ENCODE measurements at places on chromosomes 5 and 9. TPM values are rescaled to one million over a fixed set of nuclear protein-coding genes. Genes with fewer than 3 reads are reported as not detected.

DNA sequence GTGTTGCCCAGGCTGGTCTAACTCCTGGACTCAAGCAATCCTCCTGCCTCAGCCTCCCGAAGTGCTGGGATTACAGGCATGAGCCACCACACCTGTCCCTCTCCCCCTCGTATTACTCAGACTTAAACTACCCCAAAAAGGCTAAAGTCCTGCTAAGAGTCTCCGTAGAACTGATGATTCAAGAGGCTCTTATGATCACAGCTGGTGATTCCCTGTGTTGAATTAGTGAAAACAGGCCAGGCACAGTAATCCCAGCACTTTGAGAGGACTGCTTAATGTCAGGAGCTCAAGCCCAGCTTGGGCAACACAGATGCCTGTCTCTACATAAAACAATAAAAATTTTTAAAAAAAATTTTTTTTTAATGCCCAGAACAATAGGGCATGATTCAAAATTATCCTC is 9.2 kb downstream of the CDC26 start:
- H3K4me3 ChIP-seq = no peak overlapping the region
- no peak for DNase-seq
- no peaks in the 10 kb centered on the region for H3K27me3 ChIP-seq
- peaks cover 33% of the 10 kb centered on the region for H3K36me3 ChIP-seq

GRCh38 chr5:102561894-102562760 is 63.3 kb upstream of the SLCO6A1 start:
- DNase-seq = peak; percentile 48
- peaks cover 3% of the 10 kb centered on the region for H3K4me1 ChIP-seq
- no peaks in the 10 kb centered on the region for H3K27me3 ChIP-seq

GRCh38 chr5:160452795-160453194 is 31.1 kb downstream of the PTTG1 start:
- peaks cover 22% of the 10 kb centered on the region for H3K27me3 ChIP-seq
- H3K27ac ChIP-seq = no peak overlapping the region
- no peak for DNase-seq
- no peak overlapping the region for H3K4me3 ChIP-seq
- H3K36me3 ChIP-seq = no peaks in the 10 kb centered on the region

DNA sequence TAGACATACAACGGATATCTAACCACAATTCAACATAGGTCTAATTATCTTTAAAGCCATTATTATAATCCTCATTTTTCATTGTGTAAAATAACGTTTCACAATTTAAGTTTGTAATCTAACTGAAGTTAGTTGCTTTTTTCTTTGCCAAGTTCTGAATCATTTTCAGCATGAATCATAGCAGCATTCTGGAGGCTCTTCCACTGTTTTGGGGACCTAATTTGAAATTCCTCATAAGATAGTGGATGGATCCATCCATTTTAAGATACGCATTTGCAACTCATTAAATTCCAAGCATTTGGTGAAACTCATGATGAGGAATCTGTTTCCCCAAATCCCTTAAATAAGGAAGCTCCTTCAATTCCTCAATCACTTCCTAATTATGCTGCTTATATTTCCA is 447.1 kb upstream of the CDH10 start:
- H3K4me1 ChIP-seq = no peaks in the 10 kb centered on the region
- H3K36me3 ChIP-seq = no peaks in the 10 kb centered on the region
- H3K4me3 ChIP-seq = no peak overlapping the region
- no peaks in the 10 kb centered on the region for H3K27me3 ChIP-seq
- DNase-seq = peak; percentile 23

DNA sequence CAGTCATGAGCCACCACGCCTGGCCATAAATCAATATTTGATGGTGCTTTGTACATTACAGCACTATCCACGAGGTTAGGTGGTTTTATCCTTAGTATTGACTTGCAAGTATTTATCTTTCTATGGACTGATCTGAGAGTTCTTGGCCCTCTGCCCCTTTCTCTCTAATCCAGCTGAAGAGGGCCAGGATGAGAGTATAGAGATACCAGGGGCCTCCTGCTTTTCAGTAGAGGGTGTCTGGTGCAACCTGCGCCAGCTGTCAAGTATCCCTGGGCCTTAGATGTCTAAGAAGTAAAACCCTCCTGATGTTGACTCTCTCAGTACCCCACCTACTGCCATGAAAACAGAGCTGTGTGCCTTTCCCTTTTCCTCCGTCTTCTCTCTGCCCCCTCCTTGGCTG is 153.4 kb downstream of the SLIT3 start:
- H3K27me3 ChIP-seq = no peaks in the 10 kb centered on the region
- peaks cover 12% of the 10 kb centered on the region for H3K4me1 ChIP-seq
- H3K36me3 ChIP-seq = no peaks in the 10 kb centered on the region
- H3K27ac ChIP-seq = no peak overlapping the region
- no peak for DNase-seq

GRCh38 chr9:134066913-134067851 is 644 bp downstream of the BRD3 start:
- H3K27me3 ChIP-seq = peaks cover 22% of the 10 kb centered on the region
- peak overlapping the region; percentile 96 for H3K4me3 ChIP-seq
- H3K27ac ChIP-seq = peak overlapping the region; percentile 54
- no peaks in the 10 kb centered on the region for H3K36me3 ChIP-seq
- H3K4me1 ChIP-seq = 0 out of 2 replicates have a peak, but pooled peaks cover 7% of the 10 kb centered on the region

GRCh38 chr5:78490709-78491485 is 130.5 kb downstream of the SCAMP1 start:
- H3K4me1 ChIP-seq = peaks cover 2% of the 10 kb centered on the region
- no peak overlapping the region for H3K4me3 ChIP-seq
- no peaks in the 10 kb centered on the region for H3K27me3 ChIP-seq
- no peak for DNase-seq
- H3K27ac ChIP-seq = no peak overlapping the region
- peaks cover 9% of the 10 kb centered on the region for H3K36me3 ChIP-seq

- no peaks in the 10 kb centered on the region for H3K4me1 ChIP-seq
- H3K4me3 ChIP-seq = no peak overlapping the region
- H3K27ac ChIP-seq = no peak overlapping the region
- no peaks in the 10 kb centered on the region for H3K36me3 ChIP-seq
Observed at GRCh38 chr9:117887941-117888340, 183.7 kb downstream of the TLR4 start.

- no peak for DNase-seq
- no peak overlapping the region for H3K4me3 ChIP-seq
- no peak overlapping the region for H3K27ac ChIP-seq
- 0 out of 2 replicates have a peak, but pooled peaks cover 8% of the 10 kb centered on the region for H3K4me1 ChIP-seq
Observed at GRCh38 chr9:99735041-99735440, 86.6 kb upstream of the NR4A3 start.

- DNase-seq = peak; percentile 81
- peaks cover 26% of the 10 kb centered on the region for H3K36me3 ChIP-seq
- H3K27ac ChIP-seq = peak overlapping the region; percentile 88
- peak overlapping the region; percentile 98 for H3K4me3 ChIP-seq
- no peaks in the 10 kb centered on the region for H3K27me3 ChIP-seq
- peaks cover 23% of the 10 kb centered on the region for H3K4me1 ChIP-seq
Observed at GRCh38 chr5:43121913-43122484, 1.3 kb downstream of the ZNF131 start.

GRCh38 chr5:33939556-33940262 is 3.5 kb downstream of the RXFP3 start:
- DNase-seq = peak; percentile 62
- no peaks in the 10 kb centered on the region for H3K4me1 ChIP-seq
- peaks cover 74% of the 10 kb centered on the region for H3K27me3 ChIP-seq
- no peak overlapping the region for H3K4me3 ChIP-seq

GRCh38 chr9:128392302-128393144 is 21.3 kb downstream of the URM1 start:
- H3K4me1 ChIP-seq = no peaks in the 10 kb centered on the region
- H3K4me3 ChIP-seq = no peak overlapping the region

DNA sequence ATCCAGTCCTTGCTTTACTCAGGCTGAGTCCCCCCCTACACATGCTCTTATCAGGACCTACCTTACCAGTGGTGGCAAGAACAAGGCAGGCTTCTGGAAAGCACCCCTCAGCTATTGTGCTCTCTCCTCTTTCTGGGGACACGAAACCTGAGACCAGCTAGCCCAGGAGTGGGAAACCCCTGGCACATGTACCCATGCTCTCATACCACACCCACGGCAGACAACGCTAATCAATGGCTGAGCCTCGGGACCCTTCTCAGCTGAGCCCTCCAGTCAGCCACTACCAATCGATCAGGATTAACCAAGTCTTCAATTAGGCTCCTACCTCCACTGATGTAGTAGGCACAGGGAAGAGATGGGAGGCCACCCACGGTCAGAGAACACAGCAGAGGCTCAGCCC is 65.1 kb downstream of the VAV2 start:
- H3K27me3 ChIP-seq = no peaks in the 10 kb centered on the region
- H3K4me3 ChIP-seq = no peak overlapping the region
- no peaks in the 10 kb centered on the region for H3K4me1 ChIP-seq
- no peak overlapping the region for H3K27ac ChIP-seq

- peak overlapping the region; percentile 52 for H3K27ac ChIP-seq
- DNase-seq = peak; percentile 73
- H3K36me3 ChIP-seq = no peaks in the 10 kb centered on the region
- H3K4me1 ChIP-seq = peaks cover 15% of the 10 kb centered on the region
- peak overlapping the region; percentile 55 for H3K4me3 ChIP-seq
Observed at GRCh38 chr5:149283626-149284480, 12.2 kb downstream of the AFAP1L1 start.

GRCh38 chr9:124293718-124294506 is 36.2 kb downstream of the NEK6 start:
- peak; percentile 67 for DNase-seq
- no peaks in the 10 kb centered on the region for H3K36me3 ChIP-seq
- no peaks in the 10 kb centered on the region for H3K27me3 ChIP-seq
- H3K27ac ChIP-seq = no peak overlapping the region
- H3K4me1 ChIP-seq = peaks cover 49% of the 10 kb centered on the region

GRCh38 chr9:97382099-97382718 is 29.7 kb upstream of the TDRD7 start:
- H3K27me3 ChIP-seq = no peaks in the 10 kb centered on the region
- no peak overlapping the region for H3K27ac ChIP-seq
- no peaks in the 10 kb centered on the region for H3K36me3 ChIP-seq
- no peak for DNase-seq
- no peak overlapping the region for H3K4me3 ChIP-seq

- peaks cover 31% of the 10 kb centered on the region for H3K27me3 ChIP-seq
- H3K4me1 ChIP-seq = no peaks in the 10 kb centered on the region
- H3K36me3 ChIP-seq = no peaks in the 10 kb centered on the region
- no peak overlapping the region for H3K27ac ChIP-seq
Observed at GRCh38 chr5:106380736-106381135, 1290.0 kb downstream of the EFNA5 start.

DNA sequence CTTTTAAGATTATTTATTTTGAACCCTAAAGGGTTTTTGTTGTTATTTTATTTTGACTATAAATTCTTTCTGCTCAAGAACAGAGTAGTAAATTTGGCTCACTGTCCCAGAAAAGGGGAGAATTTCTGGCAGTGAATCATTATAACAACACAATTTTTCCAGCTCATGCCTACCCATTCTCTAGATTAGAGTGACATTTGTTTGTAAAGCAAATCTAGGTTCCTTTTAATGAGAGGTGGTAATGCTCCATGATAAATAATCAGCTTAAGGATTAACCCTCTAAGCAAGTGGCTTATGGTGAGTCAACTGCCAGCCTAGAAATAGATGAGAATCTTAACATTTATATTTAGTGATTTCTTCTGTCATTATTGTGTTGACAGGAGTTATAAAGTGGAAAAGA is 409.2 kb downstream of the NFIB start:
- H3K4me3 ChIP-seq = no peak overlapping the region
- H3K27ac ChIP-seq = no peak overlapping the region
- no peaks in the 10 kb centered on the region for H3K36me3 ChIP-seq
- no peak for DNase-seq
- H3K27me3 ChIP-seq = no peaks in the 10 kb centered on the region
- no peaks in the 10 kb centered on the region for H3K4me1 ChIP-seq

DNA sequence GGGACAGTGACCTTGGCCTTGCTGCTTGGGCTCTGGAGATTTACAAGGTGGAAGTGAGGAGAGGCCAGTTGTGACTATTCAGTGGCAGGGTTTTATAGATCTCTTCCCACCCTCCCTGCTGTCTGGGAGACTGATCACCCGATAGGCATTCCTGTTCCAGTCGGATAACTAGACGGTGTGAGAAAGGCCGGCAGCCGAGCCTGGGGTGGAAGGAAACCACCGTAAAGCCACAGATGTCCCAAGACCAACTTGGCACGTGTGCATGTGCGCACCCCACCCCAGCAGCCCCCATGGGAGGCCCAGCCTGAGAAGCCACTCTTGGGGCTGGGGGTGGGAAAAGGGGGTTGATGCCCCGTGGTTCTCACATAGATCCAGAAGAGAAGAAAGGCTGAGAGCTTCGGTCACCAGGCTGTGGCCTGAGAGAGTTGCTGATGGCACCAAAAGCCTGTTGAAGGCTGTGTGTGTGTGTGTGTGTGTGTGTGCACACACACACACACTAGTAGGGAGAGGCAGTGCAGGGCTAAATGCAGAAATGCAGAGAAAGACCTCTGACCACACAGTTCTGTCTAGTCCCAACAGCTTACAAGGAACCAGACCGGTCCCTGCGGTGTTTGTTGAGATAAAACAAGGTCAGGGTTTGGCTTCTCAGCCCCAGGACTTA is 225.8 kb downstream of the FANCC start:
- peaks cover 23% of the 10 kb centered on the region for H3K36me3 ChIP-seq
- no peak overlapping the region for H3K4me3 ChIP-seq
- DNase-seq = peak; percentile 78
- H3K27me3 ChIP-seq = no peaks in the 10 kb centered on the region
- H3K4me1 ChIP-seq = peaks cover 45% of the 10 kb centered on the region
- peak overlapping the region; percentile 86 for H3K27ac ChIP-seq

GRCh38 chr5:139392324-139392677 is 2.6 kb upstream of the MZB1 start:
- H3K4me3 ChIP-seq = peak overlapping the region; percentile 4
- H3K27me3 ChIP-seq = peaks cover 9% of the 10 kb centered on the region

DNA sequence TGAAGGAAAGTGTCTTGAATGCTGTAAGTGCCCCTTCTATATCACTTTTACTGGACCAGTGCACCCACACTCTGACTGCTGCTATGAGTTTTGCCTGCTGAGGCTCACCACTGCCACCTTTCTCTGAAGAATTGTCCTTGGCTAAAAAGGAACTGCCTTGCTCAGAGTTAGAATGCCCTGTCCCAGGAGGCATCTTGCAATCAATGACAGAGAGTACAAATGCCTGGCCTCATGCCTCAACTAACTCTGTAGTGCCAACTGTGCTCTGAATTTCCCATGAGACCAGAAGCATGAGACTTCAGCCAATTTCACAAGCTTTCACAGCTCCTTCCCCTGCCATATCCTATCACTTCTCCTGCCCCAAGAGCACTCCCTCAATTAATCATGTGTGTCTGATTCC is 569.7 kb downstream of the ZNF608 start:
- no peaks in the 10 kb centered on the region for H3K4me1 ChIP-seq
- DNase-seq = no peak
- no peak overlapping the region for H3K27ac ChIP-seq
- no peaks in the 10 kb centered on the region for H3K27me3 ChIP-seq

Gene RANBP3L
- total RNA-seq = not detected

Gene DNAH5
- 1.4 TPM for total RNA-seq

Gene OR1L4
- not detected for total RNA-seq

Gene UBTD2
- total RNA-seq = 41.4 TPM

Gene ZNF454
- 1.9 TPM for total RNA-seq

Gene SLC28A3
- total RNA-seq = not detected

Gene RMI1
- 5.7 TPM for total RNA-seq

Gene FBXL7
- 8.7 TPM for total RNA-seq

Gene IRGM
- total RNA-seq = not detected

Gene MCIDAS
- total RNA-seq = not detected

Gene IL3
- total RNA-seq = not detected

Gene GGTA1
- not detected for total RNA-seq

Gene ABO
- total RNA-seq = not detected

Gene LRRC19
- not detected for total RNA-seq

Gene SMIM3
- 88.3 TPM for total RNA-seq

Gene CDH12
- total RNA-seq = not detected

Gene ST6GALNAC6
- total RNA-seq = 78.8 TPM

Gene FOXD4L6
- not detected for total RNA-seq

Gene BTNL3
- total RNA-seq = not detected

Gene ALDH1A1
- not detected for total RNA-seq

Gene KIAA0825
- total RNA-seq = 7.0 TPM

Gene TEX48
- total RNA-seq = not detected

All from GM23248 (cell line).